ENCODE measurements at places on chromosomes 4 and X.

- DNase-seq, result no peak
These were observed 25.9 kb upstream of the FAM241A start for GRCh38 chr4:112119353-112119783.

- DNase-seq, result no peak
These were observed 27.1 kb downstream of the MORC4 start for GRCh38 chrX:106972896-106973295.

DNA sequence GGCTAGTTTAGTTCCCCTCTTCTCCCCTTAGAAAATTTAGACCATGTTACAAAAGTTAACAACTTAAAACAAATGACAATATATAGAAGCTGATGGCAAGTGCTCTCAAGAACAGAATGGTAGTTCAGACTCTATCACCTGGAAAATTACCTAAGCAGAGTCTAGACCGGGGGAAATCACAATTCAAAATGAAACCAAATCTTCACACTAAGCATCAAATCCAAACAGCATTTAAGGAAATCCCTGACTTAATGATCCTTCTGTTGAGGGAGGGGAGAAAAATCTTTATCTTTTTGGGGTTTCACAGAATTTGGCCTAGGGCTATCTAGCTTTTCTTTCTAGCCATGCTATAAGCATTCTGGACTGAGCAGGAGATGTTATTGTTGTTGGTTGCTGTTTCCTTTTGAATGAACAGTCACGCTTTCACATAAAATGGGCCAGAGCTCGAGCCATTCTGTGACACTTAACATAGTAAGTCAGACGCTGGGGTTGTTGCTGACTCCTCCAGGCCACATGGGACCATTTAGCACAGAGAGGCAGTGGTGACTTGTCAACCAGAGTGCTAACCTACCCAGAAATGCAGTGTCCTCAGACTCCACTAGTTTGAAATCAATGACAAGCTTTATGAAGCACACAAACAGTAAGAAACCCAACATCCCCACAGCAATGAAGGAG, 16.0 kb upstream of the LSM6 start:
- peak; percentile 3 for DNase-seq

- peak; percentile 73 for DNase-seq
These were observed 10.5 kb upstream of the FGF16 start for GRCh38 chrX:77436682-77437081.

DNA sequence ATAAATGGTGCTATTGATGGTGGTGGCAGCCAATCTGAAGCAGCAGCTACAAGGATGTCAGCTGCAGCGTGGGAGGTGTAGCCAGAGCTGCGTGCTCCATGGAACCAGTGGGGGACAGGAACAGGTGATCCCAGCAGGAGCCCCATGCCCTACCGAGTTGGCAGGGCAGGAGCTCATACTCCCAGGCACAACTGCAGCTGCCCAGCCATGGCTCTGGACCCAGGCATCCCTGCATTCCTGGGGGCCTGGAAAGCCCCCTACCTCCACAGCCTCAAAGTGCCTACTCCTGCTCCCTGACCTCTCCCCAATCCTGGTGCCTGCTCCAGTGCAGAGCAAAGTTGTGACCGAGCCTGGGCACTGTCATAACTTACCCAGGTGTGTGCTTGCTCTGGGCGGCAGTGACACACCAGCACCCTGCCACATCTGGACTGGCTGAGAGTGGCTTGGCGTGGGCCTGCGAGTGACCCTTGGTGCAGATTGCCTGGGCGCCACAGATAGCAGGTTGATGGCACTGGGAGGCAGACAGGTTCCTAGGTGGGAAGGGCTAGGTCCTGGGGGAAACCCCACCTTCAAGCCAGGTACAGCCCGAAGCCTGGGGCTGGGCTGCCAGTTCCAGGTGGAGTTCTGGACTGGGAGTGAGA, 101.1 kb downstream of the DCAF12L2 start:
- no peak for DNase-seq

- DNase-seq, result no peak
These were observed 127.3 kb upstream of the STK26 start for GRCh38 chrX:131895807-131896206.

DNA sequence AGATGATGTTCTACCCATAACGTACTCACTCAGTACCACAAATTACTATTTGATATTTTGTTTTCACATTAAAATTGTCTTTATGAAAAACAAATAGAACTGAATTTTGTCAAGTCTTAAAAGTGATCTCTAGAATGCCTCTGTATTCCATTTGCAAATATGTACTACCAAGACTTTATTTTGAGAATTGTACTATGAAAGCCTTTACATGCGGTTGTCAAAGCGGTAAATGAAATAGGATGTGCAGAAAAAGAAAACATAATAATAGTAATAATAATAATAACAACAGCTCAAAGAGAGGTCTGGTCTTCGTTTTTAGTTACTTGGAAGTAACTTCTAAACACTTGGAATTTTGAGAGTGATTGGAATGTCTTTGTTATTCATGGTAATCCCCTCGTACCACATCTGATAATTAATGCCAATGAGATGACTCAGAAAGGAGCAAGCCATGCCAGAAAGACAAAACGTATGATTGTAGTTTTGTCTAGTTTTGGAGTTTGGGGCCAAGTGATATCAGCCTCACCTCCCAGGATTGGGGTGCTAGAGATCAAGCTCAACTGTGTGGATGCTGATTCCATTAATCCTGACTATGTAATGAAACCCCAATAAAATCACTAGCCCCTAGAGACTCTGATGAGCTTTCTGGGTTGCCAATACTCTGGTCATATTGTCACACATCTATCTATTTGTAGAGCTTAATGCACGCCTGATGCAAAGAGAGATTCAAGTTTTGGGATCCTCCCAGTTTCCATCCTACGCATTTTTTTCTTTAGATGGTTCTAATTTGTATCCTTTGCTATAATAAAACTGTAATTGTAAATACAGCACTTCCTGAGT, 20.2 kb upstream of the CTSO start:
- peak; percentile 66 for DNase-seq

DNA sequence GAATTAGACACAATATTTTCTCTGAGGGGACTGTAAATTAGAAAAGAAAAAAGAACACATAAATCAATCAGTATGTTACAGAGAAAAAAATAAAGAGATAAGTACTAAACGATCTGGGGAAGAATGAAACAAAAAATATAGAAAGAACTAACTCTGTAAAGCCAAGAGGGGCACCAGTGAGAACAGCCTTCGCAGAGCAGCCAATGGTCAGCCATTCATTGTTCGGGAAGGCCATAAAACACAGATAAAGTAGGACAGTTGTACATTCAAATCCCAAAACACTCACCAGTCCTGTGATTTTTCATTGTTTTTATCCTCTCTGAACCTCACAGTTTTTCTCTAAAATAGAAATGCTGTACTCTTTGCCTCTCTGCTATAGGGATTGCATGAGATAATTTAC, 127.9 kb downstream of the NEK1 start:
- peak; percentile 8 for DNase-seq

DNA sequence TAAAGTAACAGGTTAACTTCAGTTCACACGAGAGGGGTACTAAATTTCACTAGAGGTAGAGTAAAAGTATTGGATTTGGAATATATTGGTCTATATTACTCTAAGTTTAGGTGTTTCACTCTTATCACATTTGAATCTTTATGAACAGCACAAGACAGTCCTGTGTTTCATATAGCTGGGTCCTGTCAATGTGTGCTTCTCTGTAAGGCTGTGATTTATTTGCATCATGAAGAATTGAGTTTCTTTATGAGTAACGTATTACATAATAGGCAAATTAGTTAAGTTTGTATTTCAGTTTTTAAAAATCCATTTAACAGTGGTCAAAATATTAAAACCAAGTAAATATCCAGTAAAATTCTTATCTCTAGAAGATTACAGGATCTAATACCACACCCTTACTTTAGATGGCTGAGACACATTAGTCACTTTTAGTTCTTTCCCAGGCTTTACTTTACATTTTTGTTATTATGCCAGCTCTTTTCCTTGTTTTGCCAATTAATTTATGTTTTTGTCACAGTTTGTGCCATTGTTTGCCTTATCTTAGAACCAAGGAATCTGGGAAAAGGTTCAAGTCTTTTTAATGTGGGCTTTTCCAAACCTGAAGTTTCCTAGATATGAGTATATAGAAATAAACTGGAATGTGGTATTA, 32.1 kb downstream of the NUDT6 start:
- no peak for DNase-seq

DNA sequence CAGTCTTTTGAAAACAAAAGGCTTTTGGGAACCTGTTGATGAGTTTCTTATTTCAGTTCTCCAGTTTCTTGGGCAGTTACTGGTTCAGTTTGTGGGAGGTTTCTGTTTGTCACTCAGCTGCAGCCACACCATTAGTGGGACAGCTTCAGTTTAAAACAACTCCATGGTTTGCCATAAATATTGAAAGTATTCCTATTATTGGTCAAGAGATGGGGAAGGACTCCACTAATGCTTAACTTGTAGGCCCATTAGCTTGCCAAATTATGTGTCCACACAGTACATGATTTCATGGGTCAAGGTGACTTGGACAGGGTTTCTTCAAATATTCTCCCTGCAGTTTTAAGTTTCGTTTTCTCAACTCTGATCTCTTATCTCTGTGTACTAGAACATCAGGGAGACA, 15.5 kb upstream of the ASIC5 start:
- DNase-seq, result no peak

DNA sequence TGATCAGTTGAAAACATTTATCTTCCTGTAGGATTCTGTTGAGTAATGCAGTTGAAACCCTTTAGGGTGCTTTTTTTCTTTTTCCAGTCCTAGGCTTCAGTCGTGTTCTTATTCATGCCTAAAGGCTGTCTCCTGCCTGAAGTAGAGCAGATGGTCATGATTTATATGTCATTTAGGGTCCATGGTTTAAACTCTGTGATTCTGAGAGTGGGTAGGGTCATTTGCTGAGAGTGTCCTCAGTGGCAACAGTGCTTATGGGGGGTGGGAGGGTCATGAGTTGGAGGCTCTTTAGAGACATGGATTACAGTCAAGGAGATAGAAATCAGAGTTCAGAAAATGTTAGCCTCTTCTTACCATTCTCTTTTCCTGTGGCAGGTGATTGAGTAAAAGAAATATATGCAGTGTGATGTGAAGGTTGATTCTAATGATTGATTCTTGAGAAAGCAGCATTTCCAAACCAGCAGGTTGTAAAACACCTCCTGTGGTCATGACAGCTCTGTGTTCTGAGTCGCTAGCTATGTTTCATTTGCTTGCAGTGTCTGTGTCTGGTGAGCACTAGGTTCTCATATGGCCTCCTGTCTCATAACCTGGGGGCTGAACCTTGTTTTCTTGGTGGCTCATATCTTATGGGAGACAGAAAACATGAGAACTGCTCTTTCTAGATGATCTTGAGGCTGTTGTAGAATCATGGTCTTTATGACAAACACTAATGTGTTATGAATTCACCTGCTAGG, 60.4 kb downstream of the JADE1 start:
- no peak for DNase-seq

- peak; percentile 44 for DNase-seq
These were observed 37.9 kb upstream of the MXRA5 start for GRCh38 chrX:3384327-3384726.

DNA sequence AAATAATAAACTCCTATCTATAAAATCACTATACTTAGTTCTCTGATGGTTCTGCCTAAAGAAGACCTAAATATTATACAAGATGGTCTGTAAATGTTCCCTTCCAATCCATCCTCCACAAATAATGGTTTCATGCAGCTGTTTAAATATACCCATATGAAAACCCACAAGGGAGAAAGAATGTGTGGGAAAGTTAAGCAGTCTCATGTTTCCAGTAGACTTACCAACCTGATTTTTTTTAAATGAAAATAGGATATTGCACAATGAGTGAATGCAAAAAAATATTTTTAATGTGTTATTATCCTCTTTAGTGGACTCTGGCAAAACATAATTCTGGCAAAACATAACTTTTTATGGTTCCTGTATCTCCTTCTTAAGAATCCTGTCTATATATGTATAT, 23.3 kb downstream of the CAMK2D start:
- DNase-seq, result peak; percentile 38

DNA sequence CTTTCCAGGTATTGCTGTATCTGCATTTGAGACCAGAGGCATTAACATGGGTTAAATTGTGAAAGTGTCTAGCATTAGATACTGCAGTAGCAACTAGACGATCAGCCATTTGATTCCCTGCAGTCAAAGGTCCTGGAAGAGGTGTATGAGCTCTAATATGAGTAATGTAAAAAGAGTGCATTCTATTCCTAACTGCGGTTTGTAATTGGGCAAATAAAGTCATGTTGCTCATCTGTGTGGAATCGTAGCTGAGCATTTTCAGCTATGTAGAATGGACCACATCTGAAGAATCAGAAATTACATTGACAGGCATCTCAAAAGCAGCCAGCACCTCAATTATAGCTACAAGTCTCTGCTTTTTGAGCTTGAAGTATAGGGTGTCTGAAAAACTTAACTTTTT, 157.6 kb downstream of the ZNF518B start:
- DNase-seq, result peak; percentile 73

GRCh38 chrX:776061-776460, 145.5 kb downstream of the SHOX start:
- no peak for DNase-seq

- peak; percentile 19 for DNase-seq
These were observed 6.7 kb downstream of the ARL13A start for GRCh38 chrX:100976211-100976610.

GRCh38 chr4:3034231-3034630, 40.1 kb downstream of the HTT-AS start:
- DNase-seq, result no peak

All from EL (cell line).